Fibroblast of skin of back (primary cell): ENCODE measurements at places on chromosomes 16 and 17.
A peak's percentile ranks its signal among the peaks of the same experiment; 100 is the strongest.

DNA sequence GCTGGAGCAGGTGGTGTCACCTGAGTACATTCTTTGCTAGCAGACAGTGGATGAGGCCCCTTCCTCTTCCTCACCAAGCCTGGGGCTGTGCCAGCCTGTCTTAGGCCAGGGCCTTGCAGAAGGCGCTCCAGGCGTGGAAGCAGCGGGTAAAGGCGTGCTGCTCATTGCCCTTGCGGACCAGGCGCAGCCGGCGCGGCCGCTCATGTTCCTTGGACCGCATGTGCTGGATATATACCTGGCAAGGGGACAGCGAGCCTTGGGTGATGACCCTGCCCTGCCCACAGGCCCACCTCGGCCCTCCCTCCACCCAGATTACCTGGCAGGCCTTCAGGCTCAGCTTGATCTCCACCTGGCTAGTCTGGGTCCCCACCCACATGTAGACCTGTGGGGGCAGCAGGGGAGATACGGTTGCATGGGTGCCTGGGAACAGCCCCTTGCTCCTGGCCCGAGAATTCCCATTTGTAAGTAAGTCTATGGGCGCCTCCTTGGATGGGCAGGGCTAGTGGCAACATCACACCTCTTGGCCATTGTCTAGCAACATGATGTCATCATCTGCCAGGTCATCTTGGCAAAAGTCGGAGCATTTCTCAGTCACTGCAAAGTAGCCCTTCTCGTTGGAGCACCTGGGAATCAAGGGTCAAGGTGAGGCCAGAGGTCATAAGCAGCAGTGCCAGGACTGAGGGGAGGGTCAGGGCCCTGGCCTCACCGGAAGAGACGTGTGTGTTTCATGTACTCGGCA is 13.3 kb downstream of the FLII start:
- DNase-seq = no peak

DNA sequence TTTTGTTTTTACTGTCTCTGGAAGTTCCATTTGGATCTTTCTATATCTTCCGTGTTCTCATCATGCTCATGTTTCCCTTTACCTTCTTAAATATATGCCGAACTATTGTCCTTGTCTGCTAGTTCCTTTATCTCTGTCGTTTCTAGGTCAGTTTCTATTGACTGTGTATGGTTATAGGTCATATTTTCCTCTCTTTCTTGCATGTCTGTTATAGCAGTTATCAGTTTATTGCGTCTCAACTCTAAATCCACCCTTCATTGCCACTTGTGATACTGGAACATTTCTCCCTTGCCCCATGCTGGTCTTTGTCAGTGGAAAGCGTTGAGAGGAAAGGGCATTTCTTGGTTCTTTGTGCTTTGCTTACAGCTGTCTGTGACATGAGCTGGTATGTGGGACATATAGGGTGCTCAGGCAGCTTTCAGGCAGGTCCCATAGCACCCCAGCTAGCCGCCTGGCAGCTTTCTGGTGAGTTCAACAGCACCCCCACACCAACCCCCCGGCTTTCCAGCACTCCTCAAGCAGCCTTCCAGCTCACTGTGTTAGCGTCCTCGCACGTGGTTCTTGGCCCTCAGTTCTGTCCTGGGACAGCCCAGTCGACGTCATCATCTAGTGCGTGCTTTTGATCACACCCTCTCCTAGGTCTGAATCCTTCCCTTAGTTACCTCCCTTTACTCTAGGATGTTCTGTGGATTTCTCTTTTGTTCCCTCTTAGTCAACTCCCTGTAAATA is 15.4 kb upstream of the DNASE1 start:
- no peak for DNase-seq

- DNase-seq = no peak
Measured at GRCh38 chr17:72598695-72599094, 477.9 kb downstream of the SOX9 start.

DNA sequence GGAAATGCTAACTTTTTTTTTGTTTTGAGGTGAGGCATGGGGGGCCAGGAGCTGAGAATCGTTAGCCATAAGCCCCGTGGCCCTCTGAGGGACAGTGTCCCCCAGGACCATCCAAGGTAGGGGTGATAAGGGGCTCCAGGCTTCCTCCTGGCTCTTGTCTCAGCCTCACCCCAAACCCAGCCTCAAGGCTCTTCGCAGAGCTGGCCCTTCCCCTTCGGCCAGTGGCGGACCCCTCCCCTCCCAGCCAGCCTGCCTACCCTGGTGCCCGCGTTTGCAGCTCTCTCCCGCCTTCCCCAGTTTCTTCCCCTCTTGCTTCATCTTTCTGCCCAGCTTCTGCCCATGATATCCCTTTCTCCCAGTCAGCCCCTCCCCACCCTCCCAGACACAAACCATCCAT is 22.7 kb upstream of the ATP2A3 start:
- DNase-seq = no peak

DNA sequence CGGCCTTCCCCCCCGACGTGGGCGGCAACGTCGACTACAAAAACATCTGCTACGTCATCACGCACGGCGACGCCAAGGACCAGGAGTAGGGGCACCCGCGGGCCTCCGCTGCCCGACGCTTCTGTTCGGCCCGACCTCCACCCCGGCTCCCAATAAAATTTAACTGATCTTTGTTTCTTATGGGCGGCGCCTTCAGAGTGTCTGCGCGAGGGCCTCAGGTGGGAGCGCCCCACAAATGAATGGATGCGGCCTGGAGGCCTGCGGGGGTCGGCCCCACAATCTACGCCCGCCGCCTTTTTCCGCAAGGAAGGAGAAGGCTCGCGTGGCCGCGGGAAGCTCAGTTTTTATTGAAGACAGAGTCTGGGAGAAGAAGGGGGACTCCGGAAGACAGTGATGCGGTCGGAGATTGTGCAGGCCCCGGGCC is 3.2 kb downstream of the MYL11 start:
- peak; percentile 89 for DNase-seq
